ENCODE measurements at places on chromosomes 6 and 20.
A peak's percentile ranks its signal among the peaks of the same experiment; 100 is the strongest.

- no peak for DNase-seq
Observed at GRCh38 chr6:55974688-55975087, 99.3 kb upstream of the BMP5 start.

DNA sequence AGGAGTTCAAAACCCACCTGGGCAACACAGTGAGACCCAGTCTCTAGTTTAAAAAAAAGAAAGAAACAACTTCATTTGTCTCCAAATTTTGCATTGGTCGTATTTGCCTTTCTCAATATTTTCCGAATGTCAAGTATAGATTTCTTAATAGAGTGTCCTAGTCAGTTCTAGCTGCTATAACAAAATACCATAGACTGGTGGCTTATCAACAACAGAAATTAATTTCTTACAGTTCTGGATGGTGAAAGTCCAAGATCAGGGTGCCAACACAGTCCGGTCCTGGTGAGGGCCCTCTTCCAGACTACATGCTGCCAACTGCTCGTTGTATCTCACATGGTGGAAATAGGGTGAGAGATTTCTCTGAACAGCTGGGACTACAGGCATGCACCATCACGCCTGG, 34.0 kb downstream of the NQO2 start:
- no peak for DNase-seq

GRCh38 chr20:5691918-5692618, 58.1 kb upstream of the SHLD1 start:
- DNase-seq = no peak

DNA sequence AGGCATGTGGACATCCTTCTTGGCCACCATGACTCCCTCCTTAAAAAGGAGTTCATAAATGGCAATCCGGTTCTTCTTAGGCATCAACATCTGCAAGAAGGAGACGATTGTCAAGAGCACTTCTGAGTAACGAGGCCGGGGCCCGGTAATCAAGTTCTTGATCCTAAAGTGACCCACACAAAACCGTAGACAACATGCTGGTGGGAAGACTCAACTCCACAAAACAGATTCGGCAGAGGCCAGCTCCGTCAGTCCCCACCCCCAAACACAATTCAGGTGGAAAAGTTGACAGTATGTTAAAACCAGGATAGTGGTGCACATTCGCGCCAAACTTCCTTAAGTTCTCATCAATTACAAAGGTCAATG, 754 bp downstream of the RPS10 start:
- no peak for DNase-seq

DNA sequence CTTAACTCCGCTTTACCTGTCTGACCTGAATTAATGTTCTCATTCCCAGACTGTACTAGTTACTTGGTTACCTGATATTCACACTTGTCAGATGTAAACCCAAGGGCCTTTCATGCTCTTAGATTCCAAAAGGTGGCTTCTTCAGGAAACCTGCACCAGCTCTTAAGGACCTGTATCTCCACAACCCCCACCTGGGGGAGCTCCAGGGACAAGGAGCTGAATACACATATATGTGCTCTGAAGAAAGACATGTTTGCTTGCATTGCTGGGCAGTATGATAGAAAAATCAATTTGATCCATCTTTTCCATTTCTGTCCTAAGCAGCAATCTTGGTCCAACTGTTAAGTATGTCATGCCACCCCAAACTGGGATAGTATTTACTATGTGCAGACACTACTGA, 64.8 kb upstream of the POU3F2 start:
- DNase-seq = peak; percentile 4

DNA sequence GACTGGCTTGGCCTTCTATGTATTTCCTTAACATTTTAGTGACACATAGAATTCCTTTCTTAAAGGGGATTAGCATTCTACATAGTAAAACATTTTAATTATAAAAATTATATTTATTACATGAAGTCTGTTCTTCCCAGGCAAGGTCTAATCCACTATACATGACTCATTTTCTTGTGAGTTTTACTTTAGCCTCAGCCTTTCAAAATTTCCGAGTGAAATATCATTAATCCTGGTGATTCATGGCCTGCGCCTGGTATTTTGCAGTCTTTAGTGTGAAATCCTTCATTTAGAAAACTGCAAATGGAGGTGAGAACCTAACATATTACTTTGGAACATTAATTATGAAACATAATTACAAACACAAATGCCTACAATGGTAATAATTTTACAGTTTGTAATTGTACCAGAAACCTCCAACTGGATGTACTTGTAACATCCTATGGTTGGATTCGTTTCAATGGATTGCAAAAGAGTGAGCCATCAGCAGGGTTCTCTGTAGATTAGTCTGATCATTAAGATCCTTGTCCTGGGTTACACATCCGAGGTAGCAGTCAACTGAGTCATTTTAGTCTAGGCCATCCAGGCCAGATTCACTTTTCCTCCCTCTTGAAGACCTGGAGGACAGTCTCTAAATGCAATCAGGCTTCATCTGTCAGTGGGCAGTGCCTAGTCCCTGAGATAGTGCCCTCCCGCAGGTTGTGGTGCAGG, 272.0 kb downstream of the PACRG start:
- no peak for DNase-seq

- DNase-seq = no peak
Observed at GRCh38 chr20:4787069-4787468, 65.4 kb downstream of the PRND start.

GRCh38 chr20:48831718-48832404, 4.1 kb upstream of the PREX1 start:
- peak; percentile 81 for DNase-seq

DNA sequence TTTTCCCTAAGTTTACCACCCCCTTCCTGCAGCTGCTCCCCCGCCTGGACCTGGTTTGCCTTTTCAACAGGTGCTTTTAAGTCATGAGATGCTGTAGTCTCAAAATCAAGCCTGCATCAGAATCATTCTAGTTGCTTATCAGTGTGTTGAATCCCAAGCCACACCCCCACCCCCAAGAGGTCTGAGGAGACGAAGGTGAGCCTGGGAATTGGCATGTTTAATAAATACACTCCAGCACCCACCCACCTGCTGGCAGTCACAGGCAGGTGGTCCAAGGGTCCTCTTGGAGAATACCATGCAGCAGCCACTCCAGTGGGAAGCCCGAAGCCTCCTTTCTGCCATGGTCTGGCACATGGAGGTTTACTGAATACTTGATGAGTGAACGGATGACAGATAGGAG, 1.1 kb upstream of the ADIG start:
- DNase-seq = no peak

DNA sequence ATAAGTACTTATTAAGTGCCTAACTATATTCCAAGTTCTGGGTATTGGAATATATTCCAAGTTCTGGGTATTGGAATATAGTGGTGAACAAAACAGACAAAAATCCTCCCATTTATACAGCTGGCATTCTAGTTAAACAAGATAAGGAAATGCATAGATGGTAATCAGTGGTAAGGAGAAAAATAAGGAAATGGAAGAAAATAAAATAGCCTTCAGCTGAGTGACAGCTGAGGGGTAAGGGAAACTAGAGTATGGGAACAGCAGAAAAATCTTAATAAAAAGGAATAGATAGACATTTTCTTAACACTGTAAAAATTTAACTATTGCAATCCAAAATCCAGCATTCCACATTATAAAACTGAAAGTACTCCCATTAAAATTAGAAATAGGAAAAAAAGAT, 17.2 kb upstream of the WFDC10A start:
- DNase-seq = no peak

- DNase-seq = no peak
Observed at GRCh38 chr6:20319520-20320357, 81.9 kb upstream of the E2F3 start.

GRCh38 chr20:59171986-59172385, 8.4 kb downstream of the ZNF831 start:
- no peak for DNase-seq

DNA sequence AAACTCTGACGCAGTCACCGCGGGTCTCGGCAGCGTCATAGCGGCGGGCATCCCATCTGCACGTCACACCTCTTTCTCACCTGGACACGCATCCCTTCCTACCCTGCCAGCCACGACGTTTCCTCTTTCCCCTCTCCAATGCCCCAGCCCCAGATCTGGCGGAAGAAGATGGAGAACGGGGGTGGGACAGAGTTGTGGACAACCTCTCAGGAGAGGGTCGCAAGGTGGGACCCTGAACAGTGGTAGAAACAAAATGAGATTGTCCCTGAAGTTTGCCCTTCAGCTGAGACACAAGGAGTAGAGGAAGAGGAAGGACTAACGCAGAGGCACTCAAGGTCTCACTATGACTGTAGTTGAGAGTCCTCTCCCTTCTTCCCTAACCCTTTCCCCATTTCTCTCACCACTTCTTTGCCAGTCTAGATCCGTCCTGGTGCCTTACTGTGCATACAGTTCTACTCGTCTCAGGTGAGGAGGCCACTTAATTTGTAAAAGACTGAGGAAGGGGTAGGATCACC, 562 bp downstream of the TRIM39 start:
- no peak for DNase-seq

DNA sequence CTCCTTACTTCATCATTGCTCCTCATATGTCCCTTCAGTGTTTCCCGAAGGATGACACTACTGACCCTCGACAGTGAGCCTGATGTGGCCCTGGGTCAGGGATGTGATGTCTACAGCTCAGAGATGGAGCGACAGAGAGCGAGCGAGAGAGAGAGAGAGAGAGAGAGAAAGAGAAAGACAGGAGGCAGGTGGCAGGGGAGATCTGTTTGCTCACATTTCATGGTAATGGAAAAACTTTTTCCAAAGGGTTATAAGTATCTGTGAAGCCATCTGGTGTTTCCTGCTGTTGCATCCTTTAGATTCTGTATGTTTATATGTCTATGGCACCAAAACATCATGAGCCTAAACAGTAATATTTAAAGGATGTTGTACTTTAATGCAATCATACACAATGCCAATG, 77.2 kb downstream of the PPP1R3G start:
- no peak for DNase-seq

DNA sequence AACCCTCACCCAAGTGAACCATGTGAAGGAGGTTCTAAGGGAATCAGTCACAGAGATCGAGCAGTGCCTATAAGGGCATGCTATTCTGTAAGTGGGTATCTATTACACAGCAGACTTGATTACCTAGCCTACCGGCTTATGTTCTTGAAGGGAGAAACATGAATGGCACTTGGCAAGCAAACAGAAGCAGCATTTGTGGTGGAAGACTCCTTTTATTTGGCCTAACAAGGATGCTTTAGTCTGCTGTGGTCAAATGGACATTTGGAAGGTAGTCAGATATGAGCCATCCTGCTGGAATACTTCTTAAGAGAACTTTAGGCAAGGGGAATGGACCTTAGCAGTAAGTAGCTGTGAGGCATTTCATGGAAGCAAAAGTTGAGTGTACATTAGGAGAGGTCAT, 126.3 kb downstream of the COL12A1 start:
- no peak for DNase-seq

DNA sequence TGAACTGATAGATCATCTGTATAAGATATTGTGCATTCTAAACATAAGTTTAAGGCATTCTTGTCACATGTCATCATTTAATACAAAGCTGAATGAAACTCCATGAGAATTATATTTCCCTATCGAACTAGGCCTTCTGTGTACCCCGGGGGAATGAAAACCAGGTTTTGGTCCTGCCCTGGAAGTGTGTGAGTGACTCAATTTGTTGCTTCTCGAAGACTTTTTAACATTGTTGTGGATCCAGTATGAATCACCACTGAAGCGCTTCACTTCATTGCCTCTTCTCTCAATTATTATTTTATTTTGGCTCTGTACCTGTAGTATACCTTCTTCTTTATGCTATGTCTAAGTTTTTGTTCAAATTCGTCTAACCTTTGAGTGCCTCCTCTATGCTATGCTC, 150.8 kb downstream of the GRIK2 start:
- DNase-seq = peak; percentile 3

DNA sequence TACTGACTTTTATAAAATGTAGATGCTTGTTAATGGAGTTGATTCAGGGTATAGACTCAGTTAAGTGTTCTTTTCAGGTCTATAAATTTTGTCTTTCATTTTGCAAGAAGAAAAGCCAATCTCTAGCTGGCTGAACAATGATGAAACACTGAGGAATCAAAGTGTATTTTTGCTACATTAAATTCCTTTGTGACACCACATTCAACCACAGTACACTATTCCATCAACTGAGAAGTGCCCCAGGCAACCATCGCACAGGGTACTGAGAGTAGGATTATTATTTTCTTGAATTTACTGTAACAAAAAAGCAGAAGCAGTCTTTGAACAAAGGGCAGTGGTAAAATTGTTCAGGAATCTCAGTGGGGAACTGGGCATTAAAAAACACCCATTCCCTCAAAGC, 83.6 kb downstream of the PREP start:
- DNase-seq = no peak

- no peak for DNase-seq
Observed at GRCh38 chr6:169700296-169700695, 1.5 kb downstream of the WDR27 start.

DNA sequence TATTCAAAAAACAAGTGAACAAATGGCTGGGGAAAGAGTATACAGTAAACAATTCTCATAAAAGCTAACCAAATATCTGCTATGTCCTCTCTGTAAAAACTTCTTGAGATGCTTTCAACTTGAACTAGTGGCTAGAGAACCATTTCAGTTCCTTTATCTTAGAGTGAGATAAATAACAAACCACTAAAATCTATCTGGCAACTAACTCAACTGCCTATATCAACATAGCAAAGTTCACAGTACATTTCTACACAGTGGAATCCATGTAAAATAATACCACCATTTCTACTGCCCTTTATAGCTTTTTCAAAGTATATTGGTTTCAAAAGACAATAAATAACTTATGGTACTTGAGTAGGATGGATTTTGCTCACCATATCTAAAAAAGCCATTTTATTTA, 95.1 kb downstream of the MMS22L start:
- DNase-seq = no peak

GRCh38 chr6:40958738-40959137, 80.3 kb downstream of the UNC5CL start:
- no peak for DNase-seq

GRCh38 chr6:27237089-27237803, 10.3 kb upstream of the PRSS16 start:
- DNase-seq = no peak

DNA sequence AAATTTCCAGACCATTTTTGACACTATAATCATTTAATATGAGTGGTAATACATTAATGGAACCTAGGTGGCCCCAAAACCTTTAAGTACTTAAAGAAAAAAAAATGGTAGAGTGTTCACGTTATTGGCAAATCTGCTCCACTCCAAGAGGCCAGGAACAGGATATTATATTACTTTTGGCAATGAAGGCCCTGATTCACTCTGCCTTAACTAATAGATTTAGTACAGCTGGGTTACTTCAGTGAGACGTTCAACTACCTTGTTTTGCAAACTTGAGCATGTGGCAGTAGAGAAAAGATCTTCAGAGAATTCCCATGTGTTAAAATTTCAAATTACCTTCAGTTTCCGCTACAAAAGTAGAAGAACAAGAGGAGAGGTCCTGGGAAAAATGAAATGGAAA, 12.8 kb downstream of the ADNP start:
- DNase-seq = no peak

GRCh38 chr6:138089325-138089724, 17.9 kb downstream of the PERP start:
- DNase-seq = no peak

- DNase-seq = no peak
Observed at GRCh38 chr20:24405810-24406209, 63.6 kb upstream of the SYNDIG1 start.
